ENCODE measurements at places on chromosomes 1 and 21. TPM values are rescaled to one million over a fixed set of nuclear protein-coding genes. Genes with fewer than 3 reads are reported as not detected.

PRAMEF26 gene
- total RNA-seq, result not detected

LAMC1 gene
- 1,206 TPM for total RNA-seq

SLC39A1 gene
- 126 TPM for total RNA-seq

PIGP gene
- 3.5 TPM for total RNA-seq

CACNA1E gene
- total RNA-seq, result not detected

GNG4 gene
- total RNA-seq, result 0.83 TPM

RAB4A gene
- 38.9 TPM for total RNA-seq

KRTAP19-1 gene
- not detected for total RNA-seq

OR2L3 gene
- not detected for total RNA-seq

GUCA2A gene
- total RNA-seq, result not detected

LRRC53 gene
- total RNA-seq, result not detected

TMEM51 gene
- total RNA-seq, result 8.6 TPM

RNU1-1 gene
- total RNA-seq, result under 0.01 TPM

MAP3K7CL gene
- 3.9 TPM for total RNA-seq

Measured in smooth muscle cell of the umbilical artery (primary cell).